ENCODE measurements at places on chromosomes 5 and 9. TPM values are rescaled to one million over a fixed set of nuclear protein-coding genes. Genes with fewer than 3 reads are reported as not detected.

The NHP2 gene
- total RNA-seq: 200 TPM

The SPATA31C2 gene
- total RNA-seq: not detected

The SLIT3 gene
- total RNA-seq: 2.5 TPM

The ZBTB5 gene
- 6.5 TPM for total RNA-seq

The SLC25A48 gene
- not detected for total RNA-seq

The CER1 gene
- not detected for total RNA-seq

The MYOZ3 gene
- not detected for total RNA-seq

The PCDHGA3 gene
- total RNA-seq: 0.22 TPM

The MEIKIN gene
- not detected for total RNA-seq

The SGCD gene
- total RNA-seq: 3.7 TPM

The SLC22A4 gene
- total RNA-seq: 1.1 TPM

The SLC31A1 gene
- total RNA-seq: 37.9 TPM

The HACD4 gene
- 9.1 TPM for total RNA-seq

The NUTM2G gene
- not detected for total RNA-seq

The WDR31 gene
- 1.3 TPM for total RNA-seq

The SOHLH1 gene
- total RNA-seq: not detected

The CBY3 gene
- total RNA-seq: not detected

The CDX1 gene
- total RNA-seq: 0.12 TPM

The GRIA1 gene
- 0.44 TPM for total RNA-seq

The IFNA13 gene
- total RNA-seq: not detected

The ORM1 gene
- total RNA-seq: not detected

The MELK gene
- total RNA-seq: 17.2 TPM

The STK32A gene
- 0.22 TPM for total RNA-seq

The EIF4E1B gene
- not detected for total RNA-seq

The SLC34A1 gene
- total RNA-seq: not detected

The SPATA31E1 gene
- total RNA-seq: under 0.01 TPM

The CSF1R gene
- 0.25 TPM for total RNA-seq

The SAXO1 gene
- not detected for total RNA-seq

The DMRT3 gene
- not detected for total RNA-seq

The CNTNAP3 gene
- 0.87 TPM for total RNA-seq

The LCN10 gene
- total RNA-seq: not detected

The CARTPT gene
- not detected for total RNA-seq

The TPPP gene
- total RNA-seq: 0.25 TPM

The VCAN gene
- total RNA-seq: 151 TPM

The IRGM gene
- 0.22 TPM for total RNA-seq

The BTNL8 gene
- not detected for total RNA-seq

The TMEFF1 gene
- 2.5 TPM for total RNA-seq

The SCGB3A2 gene
- total RNA-seq: not detected

The UAP1L1 gene
- total RNA-seq: 28.3 TPM

The DBH gene
- total RNA-seq: not detected

The NPDC1 gene
- total RNA-seq: 13.3 TPM

The OSTF1 gene
- total RNA-seq: 33.2 TPM

The LRRC8A gene
- 36.1 TPM for total RNA-seq

The SHROOM1 gene
- 6.3 TPM for total RNA-seq

The SUSD1 gene
- total RNA-seq: 21.2 TPM

The TMEM161B gene
- 20.6 TPM for total RNA-seq

The C9orf50 gene
- total RNA-seq: 0.12 TPM

The SLC36A2 gene
- not detected for total RNA-seq

The PCDHA1 gene
- under 0.01 TPM for total RNA-seq

The CDHR2 gene
- not detected for total RNA-seq

The NSG2 gene
- not detected for total RNA-seq

The HAPLN1 gene
- total RNA-seq: 0.37 TPM

The EPB41L4B gene
- 0.12 TPM for total RNA-seq

The NPR3 gene
- 17.8 TPM for total RNA-seq

The KIAA1958 gene
- total RNA-seq: 1.7 TPM

The NDFIP1 gene
- total RNA-seq: 60.4 TPM

The FCN2 gene
- not detected for total RNA-seq

Data from uterine smooth muscle cell (primary cell).